ENCODE measurements at places on chromosomes 5 and 9.
A peak's percentile ranks its signal among the peaks of the same experiment; 100 is the strongest.

DNA sequence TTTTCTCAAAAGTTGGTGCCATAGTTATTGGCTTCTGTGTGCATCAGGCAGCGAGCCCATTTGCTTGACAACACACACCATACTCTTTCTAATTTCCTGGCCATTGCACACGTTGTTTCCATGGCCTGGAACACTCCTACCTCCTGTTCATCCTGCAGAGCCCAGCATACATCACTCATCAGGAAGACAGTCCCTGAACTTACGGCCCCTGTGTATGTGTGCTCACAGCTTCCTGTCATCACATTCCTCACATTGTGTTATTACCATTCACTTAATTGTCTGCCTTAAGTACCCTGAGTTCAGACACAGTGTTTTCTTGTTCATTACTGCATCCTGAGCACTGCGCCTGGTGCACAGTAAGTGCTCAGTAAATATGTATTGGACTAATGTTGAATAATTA is 355.9 kb downstream of the PRELID2 start:
- DNase-seq, result no peak

- no peak for DNase-seq
Observed at GRCh38 chr9:69331444-69331843, 6.4 kb downstream of the ENTREP1 start.

GRCh38 chr5:104840284-104840683 is 1277.7 kb upstream of the NUDT12 start:
- no peak for DNase-seq

DNA sequence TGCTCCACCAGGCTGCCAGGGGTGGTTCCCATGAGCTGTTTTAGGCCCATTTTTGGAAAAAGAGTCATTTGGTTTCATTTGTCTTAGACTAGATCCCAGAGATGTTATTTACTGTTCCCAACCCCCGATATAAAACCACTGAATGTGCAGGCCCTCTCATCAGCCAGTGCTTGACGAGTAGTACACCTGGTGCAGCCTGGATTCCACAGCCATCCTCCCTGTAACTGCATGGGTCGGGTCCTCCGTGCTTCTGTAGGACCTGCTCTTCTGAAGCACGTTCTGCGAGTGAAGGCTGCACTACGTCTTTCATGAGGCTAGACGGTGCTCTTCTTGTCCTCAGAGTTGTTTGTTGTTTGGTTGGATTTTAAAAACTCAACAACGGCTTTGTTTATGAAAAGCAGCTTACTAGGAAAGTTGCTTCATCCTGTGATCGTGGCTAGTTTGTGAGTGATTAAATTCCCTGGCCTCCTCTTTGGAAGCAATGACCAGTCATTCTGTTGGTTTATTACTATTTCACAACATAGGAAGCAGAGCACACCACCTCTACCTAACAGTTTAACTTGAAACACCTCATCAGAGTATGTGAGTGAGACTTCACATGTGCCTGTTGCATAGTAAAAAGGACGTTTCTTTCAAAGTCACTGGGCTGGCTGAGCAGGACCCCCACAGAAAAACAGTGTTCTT is 135.2 kb downstream of the AOPEP start:
- no peak for DNase-seq

DNA sequence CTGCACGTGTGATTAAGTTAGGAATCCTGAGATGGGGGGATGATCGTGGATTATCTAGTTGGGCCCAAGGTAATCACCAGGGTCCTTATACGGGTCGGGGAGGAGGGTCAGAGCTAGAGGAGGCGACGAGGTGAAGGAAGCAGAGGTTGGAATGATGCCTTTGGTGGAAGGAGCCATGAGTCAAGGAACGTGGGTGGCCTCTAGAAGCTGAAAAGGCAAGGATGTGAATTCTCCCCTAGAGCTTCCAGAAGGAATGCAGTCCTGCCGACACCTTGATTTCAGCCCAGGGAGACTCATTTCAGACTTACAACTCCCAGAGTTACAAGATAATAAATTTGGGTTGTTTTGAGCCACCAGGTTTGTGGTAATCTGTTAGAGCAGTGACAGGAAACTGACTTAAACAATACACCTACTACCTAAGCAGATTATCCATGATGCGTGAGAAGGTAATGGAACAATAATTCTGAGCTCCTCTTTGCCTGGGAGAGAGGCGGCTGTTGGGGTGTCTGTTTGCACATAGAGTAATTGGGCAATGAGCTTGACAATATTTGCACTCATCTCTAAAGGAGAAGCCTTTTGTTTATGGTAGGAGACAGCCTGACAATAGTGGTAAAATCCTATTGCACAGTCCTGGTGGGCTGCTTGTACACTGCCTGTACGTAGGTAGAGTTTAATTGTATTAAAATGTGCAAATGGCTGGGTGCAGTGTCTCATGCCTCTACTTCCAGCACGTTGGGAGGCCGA is 129.3 kb upstream of the IER5L start:
- no peak for DNase-seq

GRCh38 chr9:75087289-75087823 is 599 bp downstream of the NMRK1 start:
- no peak for DNase-seq

DNA sequence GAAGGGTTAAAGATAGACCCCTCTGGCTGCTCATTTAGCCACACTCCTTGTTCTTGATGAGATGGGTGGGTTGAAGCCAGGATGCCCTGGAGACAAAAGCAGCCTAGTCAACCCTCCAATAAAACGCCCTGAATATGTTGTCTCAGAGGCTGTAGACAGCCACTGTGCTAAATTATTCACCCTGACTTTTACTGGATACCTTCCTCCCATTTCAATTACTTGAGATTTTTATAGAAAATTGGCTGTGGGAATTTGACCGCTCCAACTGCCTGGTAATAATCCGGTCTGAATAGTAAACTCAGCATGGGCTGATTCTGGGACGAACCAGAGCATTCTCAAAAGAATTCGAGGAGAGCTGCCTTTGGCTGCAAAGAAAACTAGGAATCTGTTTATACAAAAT is 104.2 kb downstream of the SNX18 start:
- no peak for DNase-seq

GRCh38 chr5:109373932-109374331 is 35.8 kb downstream of the PJA2 start:
- no peak for DNase-seq

GRCh38 chr9:2679011-2679410 is 38.3 kb upstream of the KCNV2 start:
- DNase-seq, result no peak

- peak; percentile 14 for DNase-seq
Observed at GRCh38 chr9:96061293-96061987, 185.9 kb downstream of the ERCC6L2 start.

DNA sequence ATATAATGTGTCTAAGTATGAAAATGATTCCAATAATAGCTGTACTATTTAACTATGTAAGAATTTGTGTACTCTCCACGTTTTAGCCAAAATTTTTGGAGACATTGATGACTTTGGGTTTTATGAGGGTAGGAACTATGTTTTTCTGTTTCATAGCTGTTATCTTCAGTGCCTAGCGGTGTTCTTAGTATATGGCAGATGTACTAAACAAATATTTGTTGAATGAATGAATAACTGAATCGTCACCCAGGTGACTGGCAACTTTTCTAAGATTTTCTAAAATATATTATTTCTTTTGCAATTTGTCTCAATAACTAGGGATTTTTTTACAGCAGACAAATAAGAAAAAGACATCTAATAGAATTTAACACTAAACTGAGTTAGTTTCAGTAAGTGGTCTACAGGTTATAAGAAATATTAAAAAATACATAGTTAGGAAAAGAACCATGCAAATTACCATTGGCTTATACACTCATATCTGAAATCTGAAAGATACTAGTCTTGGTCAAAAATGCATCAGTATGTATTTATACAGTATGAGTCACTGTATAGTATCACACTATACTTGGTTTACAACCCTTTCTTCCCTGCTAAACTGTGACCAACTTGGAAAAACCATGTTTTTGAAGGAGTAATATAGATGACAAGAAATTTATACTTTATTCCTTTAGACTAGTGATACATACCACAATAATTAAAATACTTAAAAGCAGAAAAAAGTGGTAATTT is 10.5 kb upstream of the ERCC6L2 start:
- no peak for DNase-seq

GRCh38 chr5:97135868-97136267 is 6.5 kb downstream of the LIX1 start:
- DNase-seq, result no peak

- no peak for DNase-seq
Observed at GRCh38 chr5:84683594-84683993, 298.9 kb upstream of the EDIL3 start.

DNA sequence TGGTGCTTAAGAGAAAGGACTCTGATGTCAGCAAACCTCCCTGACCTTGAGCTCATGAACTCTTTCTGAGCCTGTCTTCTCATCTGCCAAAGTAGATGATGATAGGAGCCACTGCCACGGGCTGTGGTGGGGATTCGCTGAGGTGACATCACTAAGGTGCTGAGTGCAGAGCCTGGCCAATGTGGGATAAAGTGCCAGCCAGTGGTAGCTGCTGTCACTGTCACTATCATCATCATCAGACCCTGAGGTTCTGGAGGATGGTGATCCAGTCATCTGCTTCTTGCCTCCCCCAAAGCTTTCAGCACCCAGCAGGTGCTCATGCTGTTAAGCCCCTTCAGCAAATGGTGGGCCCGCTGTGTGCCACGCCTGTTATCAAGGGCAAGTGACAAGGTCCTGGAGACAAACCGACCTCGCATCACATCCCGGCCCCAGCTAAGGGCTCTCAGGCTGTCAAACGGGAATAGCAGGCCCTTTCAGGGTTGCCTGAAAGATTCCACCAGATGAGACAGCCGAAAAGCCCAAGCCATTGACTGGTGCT is 6.4 kb downstream of the FPGS start:
- DNase-seq, result no peak

- no peak for DNase-seq
Observed at GRCh38 chr9:70020991-70021571, 22.6 kb upstream of the MAMDC2 start.

- no peak for DNase-seq
Observed at GRCh38 chr9:3887786-3888496, 362.1 kb upstream of the RFX3 start.

- no peak for DNase-seq
Observed at GRCh38 chr9:25716220-25716872, 38.1 kb upstream of the TUSC1 start.

DNA sequence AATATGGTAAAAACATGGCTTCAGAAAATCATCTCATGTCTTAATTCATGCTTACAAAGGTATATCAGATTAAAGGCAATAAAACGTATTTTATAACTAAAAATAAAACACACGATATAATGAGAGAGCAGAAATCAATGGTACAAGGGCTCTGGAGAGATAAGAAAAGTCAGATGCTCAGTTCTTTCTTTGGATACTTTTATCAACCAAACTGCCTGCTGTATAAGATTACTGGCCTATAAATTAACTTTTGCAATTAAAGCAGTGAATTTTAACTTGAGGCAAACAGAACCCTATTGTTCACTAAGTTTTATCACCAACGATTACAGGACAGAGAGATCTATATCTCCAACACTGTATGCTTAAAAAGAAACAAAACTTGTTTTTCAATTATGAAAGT is 42.1 kb upstream of the HNRNPA0 start:
- DNase-seq, result no peak

GRCh38 chr5:11491404-11492075 is 412.7 kb downstream of the CTNND2 start:
- no peak for DNase-seq

DNA sequence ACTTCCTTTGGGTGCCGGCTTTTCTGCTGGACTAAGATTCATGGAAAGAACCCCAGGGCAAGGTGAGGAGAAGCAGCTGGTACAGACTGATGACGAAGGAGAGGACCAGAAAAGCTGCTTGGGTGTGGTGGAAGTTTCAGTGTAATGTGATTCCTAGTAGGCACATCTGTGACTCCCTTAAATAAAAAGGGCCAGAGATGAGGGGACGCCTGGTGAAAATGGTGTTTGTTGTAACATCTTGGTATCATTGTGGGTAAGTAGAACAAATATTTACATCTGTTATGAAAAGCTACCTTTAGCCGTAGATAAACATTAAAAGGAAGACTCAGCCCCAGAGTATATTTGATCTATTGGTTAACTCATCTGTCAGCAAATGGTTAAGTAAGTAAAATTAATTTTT is 33.8 kb downstream of the OTULINL start:
- no peak for DNase-seq

DNA sequence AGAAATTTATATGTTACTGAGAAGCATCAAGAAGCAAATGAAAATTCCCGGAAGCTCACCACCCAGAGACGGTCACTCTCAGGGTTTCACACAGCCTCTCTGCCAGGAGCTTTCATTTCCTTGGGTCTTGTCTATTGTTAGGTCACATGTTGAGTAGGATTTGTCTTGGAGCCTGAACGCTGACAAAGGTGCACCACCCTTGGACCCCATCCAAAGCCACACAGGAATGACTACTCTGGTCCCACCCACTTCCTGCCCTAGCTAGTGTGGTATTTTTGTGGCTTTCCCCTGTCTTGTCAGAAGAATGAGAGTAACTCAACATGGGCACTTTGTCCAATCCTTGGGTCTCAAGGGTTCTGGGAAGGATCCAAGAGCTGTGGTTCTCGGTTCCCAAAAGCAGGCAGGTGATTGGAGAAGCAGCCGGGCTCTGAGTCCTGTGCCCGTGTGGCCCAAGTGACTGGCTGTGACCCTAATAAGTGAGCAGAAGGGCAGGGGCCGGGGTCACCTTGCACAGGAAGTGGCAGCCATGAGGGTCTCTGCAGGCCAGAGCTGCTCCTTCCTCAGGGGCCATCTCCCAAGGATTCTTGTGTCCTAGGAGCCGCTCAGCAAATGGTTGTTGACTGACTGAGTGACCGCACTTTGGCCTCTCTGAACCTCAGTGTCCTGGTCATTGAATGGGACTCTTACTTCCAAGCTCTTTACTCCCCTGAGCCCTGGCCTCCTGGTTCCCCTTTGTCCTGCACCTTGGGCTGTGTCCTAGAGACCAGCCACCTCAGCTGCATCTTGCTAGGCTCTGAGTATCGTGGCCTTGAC is 6.9 kb downstream of the FGD3 start:
- peak; percentile 67 for DNase-seq

GRCh38 chr5:125558466-125558865 is 812.0 kb upstream of the ZNF608 start:
- DNase-seq, result no peak

DNA sequence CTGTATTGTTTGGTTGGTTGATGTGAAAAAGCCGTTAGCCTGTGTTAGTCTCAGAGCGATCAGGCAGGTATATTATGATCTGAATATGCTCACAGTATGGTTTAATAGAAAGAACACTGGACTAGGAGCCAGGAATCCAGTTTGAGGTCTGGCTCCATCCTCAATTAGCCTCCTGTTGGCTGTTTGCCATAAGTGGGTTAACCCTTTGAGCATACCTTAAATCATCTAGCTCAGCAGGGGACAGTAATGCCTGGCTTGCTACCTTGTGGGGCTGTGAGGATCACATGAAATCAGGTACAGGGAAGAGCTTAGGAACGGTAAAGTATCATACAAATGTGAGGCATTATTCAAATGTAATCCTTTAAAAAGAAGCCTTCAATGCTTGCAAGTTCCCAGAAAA is 104.7 kb downstream of the CMYA5 start:
- DNase-seq, result no peak

- peak; percentile 51 for DNase-seq
Observed at GRCh38 chr9:126500600-126501382, 112.9 kb upstream of the LMX1B start.

Measured in activated CD8-positive, alpha-beta memory T cell treated with anti-CD3 and anti-CD28 coated beads for 1 hour (primary cell).